Gastrocnemius medialis (tissue), 4 donors: ENCODE measurements at places on chromosomes 2 and 18. TPM values are rescaled to one million over a fixed set of nuclear protein-coding genes. Genes with fewer than 3 reads are reported as not detected.

DNA sequence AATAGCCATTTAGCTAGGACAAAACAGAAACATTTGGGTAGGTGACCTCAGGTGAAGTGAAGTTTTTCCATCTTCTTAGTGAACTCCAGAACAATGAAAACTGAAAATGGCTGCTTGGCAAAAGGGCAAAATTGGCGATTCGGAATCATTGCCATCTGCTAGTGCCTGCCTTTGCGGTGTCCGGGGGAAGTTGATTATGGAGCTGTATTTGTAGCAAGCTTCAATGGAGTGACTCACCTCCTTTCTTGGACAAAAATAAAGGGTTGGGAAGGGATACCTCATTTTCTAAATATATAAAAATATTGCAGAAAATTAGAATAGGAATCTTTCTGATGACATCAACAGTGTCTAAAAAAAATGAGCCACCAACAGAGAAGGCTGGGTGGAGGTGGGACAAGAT, 460.5 kb downstream of the TGIF1 start:
- H3K27me3 ChIP-seq, result no peaks in the 10 kb centered on the region
- H3K4me3 ChIP-seq, result no peak overlapping the region
- no peaks in the 10 kb centered on the region for H3K4me1 ChIP-seq
- H3K27ac ChIP-seq, result no peak overlapping the region

- DNase-seq, result no peak
- H3K27me3 ChIP-seq, result peaks cover 15% of the 10 kb centered on the region
- H3K27ac ChIP-seq, result no peak overlapping the region
- no peaks in the 10 kb centered on the region for H3K36me3 ChIP-seq
- no peak overlapping the region for H3K4me3 ChIP-seq
Observed at GRCh38 chr2:113157897-113158753, 15.6 kb upstream of the PSD4 start.

- no peak for DNase-seq
- H3K27me3 ChIP-seq, result no peaks in the 10 kb centered on the region
- no peak overlapping the region for H3K27ac ChIP-seq
- no peak overlapping the region for H3K4me3 ChIP-seq
Observed at GRCh38 chr2:215961981-215962380, 51.4 kb downstream of the MREG start.

- H3K36me3 ChIP-seq, result no peaks in the 10 kb centered on the region
- H3K27me3 ChIP-seq, result peaks cover 5% of the 10 kb centered on the region
- H3K27ac ChIP-seq, result no peak overlapping the region
- H3K4me1 ChIP-seq, result peaks cover 10% of the 10 kb centered on the region
- no peak for DNase-seq
Observed at GRCh38 chr18:12287131-12287681, 20.8 kb upstream of the TUBB6 start.

DNA sequence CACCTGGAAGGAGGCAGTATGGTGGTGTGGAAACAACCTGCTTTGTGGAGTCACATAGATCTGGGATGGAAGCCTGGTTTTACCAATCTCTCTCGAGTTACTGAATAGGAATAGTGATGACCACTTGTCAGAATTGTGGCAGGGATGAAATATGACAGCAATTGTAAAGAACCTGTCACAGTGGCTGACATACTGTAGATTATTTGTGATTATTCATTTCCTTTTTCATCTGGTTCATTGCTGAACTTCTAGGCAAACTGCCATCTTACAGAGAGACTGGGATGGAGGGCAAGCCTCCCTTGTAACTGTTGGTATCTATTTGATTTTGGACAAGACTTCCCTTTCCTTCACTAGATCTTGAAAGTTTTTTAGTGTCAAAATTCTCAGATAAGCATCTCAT, 42.0 kb downstream of the FMNL2 start:
- H3K4me3 ChIP-seq, result no peak overlapping the region
- DNase-seq, result no peak
- H3K27me3 ChIP-seq, result no peaks in the 10 kb centered on the region
- no peaks in the 10 kb centered on the region for H3K36me3 ChIP-seq
- H3K27ac ChIP-seq, result no peak overlapping the region

GRCh38 chr18:8586941-8587340, 22.3 kb upstream of the RAB12 start:
- H3K4me1 ChIP-seq, result no peaks in the 10 kb centered on the region
- H3K4me3 ChIP-seq, result no peak overlapping the region
- H3K36me3 ChIP-seq, result no peaks in the 10 kb centered on the region
- H3K27me3 ChIP-seq, result no peaks in the 10 kb centered on the region
- H3K27ac ChIP-seq, result no peak overlapping the region

GRCh38 chr2:118710481-118710880, 137.0 kb downstream of the EN1 start:
- no peaks in the 10 kb centered on the region for H3K27me3 ChIP-seq
- H3K27ac ChIP-seq, result no peak overlapping the region
- no peak for DNase-seq
- H3K36me3 ChIP-seq, result no peaks in the 10 kb centered on the region
- H3K4me3 ChIP-seq, result no peak overlapping the region

LYPD6B gene
- total RNA-seq, result not detected

IFIH1 gene
- total RNA-seq, result 2.3 TPM
